Karpas-422 (cell line): ENCODE measurements at places on chromosomes 4 and X. TPM values are rescaled to one million over a fixed set of nuclear protein-coding genes. Genes with fewer than 3 reads are reported as not detected.

Gene DCLK2
- not detected in 2 replicates for total RNA-seq

- DNase-seq, result no peak
- peaks cover 19% of the 10 kb centered on the region for H3K4me1 ChIP-seq
- H3K4me3 ChIP-seq, result no peak overlapping the region
- 0 out of 2 replicates have a peak overlapping the region, but pooled peaks have one; percentile 22 for H3K27ac ChIP-seq
- H3K36me3 ChIP-seq, result peaks cover 3% of the 10 kb centered on the region; the same call in 1 of the 2 replicates
- H3K27me3 ChIP-seq, result no peaks in the 10 kb centered on the region
These were observed 11.7 kb downstream of the CFAP97 start for GRCh38 chr4:185192059-185192458.

DNA sequence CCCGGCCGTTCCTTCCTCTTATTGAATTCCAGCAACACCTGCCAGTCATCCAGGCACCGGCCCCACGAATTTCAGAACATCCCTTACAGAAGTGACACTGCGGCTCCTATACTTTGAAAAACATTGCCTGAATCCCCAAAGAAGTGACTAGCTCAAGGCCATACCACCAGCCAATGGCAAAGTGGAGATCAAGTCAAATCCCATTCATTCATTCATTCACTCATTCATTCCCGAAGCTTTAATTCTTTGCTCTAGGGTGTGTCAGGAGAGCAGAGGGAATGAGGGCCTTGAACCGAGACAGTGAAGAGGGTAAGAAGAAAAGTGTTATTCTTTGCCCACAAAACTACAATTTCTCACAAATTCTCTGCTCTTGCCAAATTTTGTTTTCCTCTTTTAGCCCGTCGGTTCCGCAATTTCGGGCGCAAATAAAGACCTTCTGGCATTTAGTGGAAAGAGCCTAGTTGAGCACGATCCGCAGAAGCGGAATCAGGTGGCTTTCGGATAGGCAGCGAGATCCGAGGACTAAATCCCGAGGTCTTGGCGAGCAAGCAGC, 824 bp upstream of the HMGB3 start:
- no peak overlapping the region for H3K27ac ChIP-seq
- H3K27me3 ChIP-seq, result no peaks in the 10 kb centered on the region
- no peaks in the 10 kb centered on the region for H3K36me3 ChIP-seq
- H3K4me3 ChIP-seq, result no peak overlapping the region

Gene MAGEB2
- total RNA-seq, result not detected in 2 replicates

Gene RAB39B
- 9.7 and 14.3 TPM in 2 replicates for total RNA-seq

- peaks cover 3% of the 10 kb centered on the region; the same call in 1 of the 2 replicates for H3K4me1 ChIP-seq
- no peaks in the 10 kb centered on the region for H3K36me3 ChIP-seq
- DNase-seq, result no peak
- no peak overlapping the region for H3K4me3 ChIP-seq
- no peak overlapping the region for H3K27ac ChIP-seq
These were observed 10.6 kb upstream of the TLR8 start for GRCh38 chrX:12895866-12896265.
